Activated effector memory CD4-positive, alpha-beta T cell treated with Interleukin-2 at 50 U/mL for 16 hours (primary cell): ENCODE measurements at places on chromosomes 13 and 19.

- no peak for DNase-seq
Observed at GRCh38 chr19:21084343-21084742, 2.3 kb downstream of the ZNF714 start.

DNA sequence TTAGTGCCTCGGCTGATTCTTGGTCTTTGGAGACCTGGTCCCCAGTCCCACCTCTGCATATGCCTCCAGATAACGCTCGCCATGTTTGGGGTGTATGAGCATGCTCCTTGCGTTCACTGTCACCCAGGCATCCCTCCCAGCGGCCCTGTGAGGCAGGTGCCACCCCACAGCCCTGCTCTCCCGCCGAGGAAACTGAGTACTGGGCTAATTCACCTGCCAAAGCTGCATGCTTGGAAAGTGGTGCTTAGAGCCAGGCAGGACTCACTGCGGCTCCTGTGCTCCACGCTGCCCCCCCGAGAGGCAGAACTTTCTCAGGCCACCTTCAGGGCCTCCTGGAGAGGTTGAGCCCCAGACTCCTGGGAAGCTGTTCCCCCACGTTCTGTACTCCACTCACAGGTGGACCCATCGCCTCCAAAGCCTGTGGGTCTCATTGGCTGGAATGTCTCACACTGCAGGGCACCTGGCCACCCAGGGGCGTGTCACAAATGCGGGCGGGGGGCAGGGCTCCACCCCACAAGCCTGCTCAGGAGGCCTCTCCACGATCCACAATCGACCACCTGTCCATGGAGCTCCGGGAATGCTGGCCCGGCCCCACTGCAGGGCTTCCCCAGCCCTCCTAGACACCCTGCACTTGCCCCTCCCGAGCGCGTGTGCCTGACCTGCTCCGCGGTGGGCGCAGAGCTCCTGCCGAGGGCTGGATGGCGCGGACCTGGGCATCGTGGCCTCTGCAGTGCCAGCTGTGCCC, 64.6 kb downstream of the ATP11A start:
- no peak for DNase-seq

DNA sequence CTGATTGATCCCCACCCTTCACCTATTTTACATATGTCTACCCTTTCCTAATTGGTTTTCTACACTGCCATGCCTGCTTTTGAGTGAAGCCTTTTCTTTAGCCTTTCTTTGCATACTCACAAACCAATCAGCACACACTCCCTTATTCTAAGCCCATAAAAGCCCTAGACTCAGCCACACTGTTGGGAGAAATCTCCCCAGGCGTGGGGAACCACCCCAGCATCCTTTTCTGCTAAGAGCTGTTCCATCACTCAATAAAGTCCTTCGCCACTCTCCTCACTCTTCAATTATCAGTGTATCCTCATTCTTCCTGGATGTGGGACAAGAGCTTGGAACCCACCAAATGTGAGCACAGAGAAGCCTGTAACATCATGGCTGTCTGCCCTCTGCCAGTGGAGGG, 343.6 kb downstream of the SLITRK1 start:
- DNase-seq = no peak

GRCh38 chr19:8457209-8457608, 12.4 kb downstream of the HNRNPM start:
- DNase-seq = no peak

GRCh38 chr13:46129955-46130618, 25.3 kb upstream of the CPB2 start:
- DNase-seq = no peak

- DNase-seq = no peak
Observed at GRCh38 chr13:21538753-21539152, 65.2 kb downstream of the MICU2 start.

DNA sequence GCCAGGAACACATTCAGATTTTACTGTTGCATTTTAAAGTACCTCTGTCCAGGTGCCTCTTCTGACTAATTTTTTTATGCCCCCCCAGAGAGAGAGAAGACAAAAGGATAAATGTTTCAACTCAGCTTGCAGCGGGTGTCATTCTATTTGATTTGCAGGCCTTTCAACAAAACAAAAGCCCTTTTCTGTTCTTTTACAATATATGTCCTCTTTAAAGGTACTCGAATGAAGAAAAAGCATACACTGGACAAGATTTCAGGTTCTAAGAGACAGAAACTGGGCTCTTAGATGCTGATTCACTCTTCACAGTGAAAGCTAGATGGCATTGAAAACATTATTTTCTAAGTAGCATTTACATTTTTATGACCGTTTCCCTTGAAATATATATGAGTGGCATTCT, 2.9 kb upstream of the FRY start:
- DNase-seq = no peak
